Stimulated activated CD4-positive, alpha-beta T cell treated with anti-CD3 and anti-CD28 coated beads, TNF-alpha, amount 100 ng/mL, for 1 hour (primary cell): ENCODE measurements at places on chromosomes 7 and 10.

GRCh38 chr7:69531050-69531449 lies 67.2 kb upstream of the AUTS2 start:
- DNase-seq, result no peak

- DNase-seq, result no peak
These were observed 25.1 kb upstream of the AOAH start for GRCh38 chr7:36749282-36749960.

- no peak for DNase-seq
These were observed 166.1 kb downstream of the GRK5 start for GRCh38 chr10:119373294-119374102.

GRCh38 chr10:37774351-37774750 lies 83.1 kb downstream of the ZNF248 start:
- no peak for DNase-seq

DNA sequence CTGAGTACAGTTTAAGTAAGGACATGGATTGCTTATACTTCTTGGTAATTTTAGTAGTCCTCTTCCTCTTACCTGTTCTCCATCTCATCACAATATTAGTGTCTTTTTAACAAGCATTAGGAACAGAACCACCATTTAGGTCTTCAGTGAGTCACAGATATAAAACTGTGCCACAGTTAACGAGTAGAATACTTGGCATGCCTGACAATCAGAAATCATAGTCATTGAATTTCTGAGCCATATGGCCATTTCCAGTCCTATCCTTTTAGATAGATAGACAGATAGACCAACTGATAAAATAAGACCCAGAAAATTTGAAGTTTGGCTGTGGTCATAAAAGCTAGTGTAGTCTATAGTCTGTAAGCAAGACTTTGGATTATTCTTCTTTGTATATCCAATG lies 71.1 kb downstream of the GBF1 start:
- DNase-seq, result no peak

- no peak for DNase-seq
These were observed 143.4 kb downstream of the VPS50 start for GRCh38 chr7:93375603-93376002.

GRCh38 chr7:50552139-50552538 lies 13.1 kb downstream of the DDC start:
- no peak for DNase-seq

DNA sequence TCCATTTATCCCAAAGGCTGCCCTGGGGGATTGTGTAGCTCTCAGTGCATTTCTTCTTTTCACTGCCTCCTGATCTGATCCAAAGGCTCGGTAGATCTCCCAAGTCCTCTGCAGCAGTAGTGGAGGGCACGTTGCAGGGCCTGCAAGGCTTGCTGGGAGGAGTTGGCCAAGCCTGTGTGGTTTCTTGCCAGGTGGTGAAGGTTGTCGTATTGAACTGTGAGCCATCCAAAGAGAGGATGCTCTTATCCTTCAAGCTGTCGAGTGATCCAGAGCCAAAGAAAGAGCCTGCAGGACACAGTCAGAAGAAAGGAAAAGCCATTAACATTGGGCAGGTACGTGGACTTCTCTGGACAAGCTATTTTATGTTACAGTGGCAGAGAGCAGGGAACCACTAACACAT lies 21.2 kb downstream of the PDCD11 start:
- DNase-seq, result no peak

DNA sequence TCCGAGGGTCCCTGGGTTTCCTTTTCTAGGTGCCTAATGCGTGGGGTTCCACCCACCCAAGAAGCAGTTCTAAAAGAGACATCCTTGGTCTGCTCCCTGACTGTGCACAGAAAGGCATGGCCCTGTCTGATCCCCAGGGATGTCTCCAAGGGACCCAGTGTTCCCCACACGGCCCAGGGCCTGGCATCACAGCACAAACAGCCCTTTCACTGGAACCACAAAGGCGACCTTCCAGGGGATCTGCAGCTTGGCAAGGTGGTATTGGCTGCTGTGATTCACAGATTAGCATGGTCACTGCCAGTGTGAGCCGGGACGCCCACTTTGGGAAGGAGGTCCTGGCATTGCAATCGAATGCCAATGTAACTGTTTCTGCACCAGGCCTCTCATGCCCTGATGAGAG lies 6.4 kb downstream of the KCNMA1 start:
- no peak for DNase-seq

GRCh38 chr7:4641091-4641666 lies 40.9 kb upstream of the FOXK1 start:
- DNase-seq, result no peak

DNA sequence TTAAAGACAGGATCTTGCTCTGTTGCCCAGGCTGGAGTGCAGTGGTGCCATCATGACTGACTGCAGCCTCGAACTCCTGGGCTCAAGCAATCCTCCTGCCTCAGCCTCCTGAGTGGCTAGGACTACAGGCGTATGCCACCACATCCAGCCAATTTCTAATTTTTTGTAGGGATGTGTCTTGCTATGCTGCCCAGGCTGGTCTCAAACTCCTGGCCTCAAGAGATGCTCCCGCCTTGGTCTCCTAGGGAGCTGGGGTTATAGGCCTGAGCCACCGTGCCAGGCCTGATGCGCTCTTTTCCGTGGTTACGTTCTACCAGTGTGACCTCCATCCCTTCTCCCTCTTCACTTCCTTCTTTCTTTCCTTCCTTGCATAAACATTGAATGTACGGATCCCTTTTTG lies 34.2 kb upstream of the IL15RA start:
- DNase-seq, result no peak

DNA sequence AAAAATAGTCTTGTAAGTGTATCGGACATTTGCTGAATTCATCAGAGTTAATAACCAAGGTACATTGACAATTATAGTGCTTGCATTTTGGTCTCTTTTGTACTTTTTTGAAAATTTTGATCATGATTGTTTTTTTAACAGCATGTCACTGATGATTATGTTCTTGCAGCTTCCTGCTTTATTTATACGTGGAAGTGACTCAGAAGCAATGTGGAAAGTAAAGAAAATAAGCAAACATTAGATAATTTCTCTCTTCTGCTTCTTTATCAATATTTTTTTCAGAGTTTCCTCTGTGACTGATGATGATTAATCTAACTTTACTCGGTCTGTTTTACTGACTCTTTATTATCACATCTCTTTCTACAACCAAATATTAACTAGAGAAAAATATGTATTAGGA lies 1351.9 kb downstream of the REEP3 start:
- no peak for DNase-seq

DNA sequence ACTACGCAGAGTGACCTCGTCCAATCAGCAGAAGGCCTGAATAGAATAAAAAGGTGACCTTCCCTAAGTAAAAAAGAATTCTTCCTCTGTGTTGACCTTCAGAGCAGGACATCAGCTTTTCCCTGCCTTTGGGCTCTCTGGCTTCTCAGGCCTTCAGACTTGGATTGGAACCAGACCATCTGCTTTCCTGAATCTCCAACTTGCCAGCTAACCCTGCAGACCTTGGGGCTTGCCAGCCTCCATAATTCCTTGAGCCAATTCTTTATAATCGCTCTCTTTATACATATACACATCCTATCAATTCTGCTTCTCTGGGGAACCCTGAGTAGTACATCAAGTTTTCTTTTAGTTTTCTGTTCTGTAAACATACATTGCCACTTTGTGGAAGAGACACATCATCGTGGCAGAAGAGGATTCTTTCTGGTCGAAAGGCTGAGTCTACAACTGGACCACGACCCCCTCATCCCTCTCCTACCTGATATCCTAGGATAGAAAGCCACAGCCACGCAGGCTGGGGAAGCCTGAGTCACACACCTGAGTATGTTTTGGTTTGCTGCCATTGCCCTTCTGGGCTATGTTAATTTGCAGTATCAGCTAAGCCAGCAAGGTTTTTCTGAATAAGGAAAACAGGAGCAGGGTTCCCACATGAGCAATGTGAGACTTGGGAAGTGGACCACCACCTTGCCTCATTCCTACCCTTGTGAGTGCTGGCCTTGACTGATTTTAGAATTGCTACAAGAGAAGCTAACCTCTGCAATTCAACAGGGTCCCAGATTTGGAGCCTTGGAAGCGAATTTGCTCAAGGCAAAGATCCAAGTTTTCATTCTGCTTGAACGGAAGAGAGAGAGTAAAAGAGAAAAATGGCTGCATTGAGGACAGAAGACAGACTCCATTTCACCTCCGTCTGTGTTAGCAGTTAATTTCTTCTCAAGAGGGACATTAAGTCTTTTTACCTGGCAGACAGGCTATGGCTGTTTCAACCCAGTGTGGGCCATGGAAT lies 445.2 kb upstream of the FZD8 start:
- DNase-seq, result no peak
